ENCODE measurements at places on chromosomes 12 and 14.

DNA sequence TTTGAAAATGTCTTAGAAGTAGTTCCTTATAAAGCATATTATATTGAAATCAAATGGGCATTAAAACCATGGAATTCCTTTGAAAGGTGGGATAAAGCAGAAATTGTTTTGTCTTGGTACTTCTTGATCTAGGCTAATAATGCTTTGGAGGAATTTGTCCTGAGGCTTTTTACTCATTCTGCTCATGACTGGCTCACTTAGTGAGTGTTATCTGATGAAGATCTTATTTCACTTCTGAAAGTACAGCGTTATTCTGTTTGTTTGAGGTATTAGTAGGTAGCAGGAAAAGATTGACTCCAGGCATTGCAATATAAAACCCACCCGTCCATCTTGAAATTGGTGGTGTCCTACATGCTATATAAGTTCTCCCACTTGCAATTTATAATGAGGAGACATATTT, 5.5 kb downstream of the C12orf71 start:
- no peak overlapping the region for H3K4me3 ChIP-seq

DNA sequence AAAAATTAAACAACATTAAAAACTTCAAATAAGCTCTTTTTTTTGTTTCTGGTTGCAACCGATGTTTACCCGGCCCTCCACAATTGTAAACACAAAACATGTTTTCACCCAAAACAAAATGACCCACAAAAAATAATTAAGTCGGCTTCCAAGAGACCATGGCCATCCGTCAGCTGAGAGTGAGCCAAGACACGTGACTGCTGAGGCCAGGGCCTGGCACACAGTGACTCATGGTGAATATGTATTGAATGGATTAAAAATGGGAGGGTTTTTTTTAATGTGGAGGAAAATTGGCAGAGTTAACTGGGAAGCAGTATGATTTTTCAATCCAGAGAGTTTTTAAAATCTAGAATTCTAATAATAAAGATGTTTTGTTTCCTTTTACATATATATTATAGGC, 13.8 kb upstream of the CPNE8 start:
- H3K36me3 ChIP-seq = no peaks in the 10 kb centered on the region
- H3K4me3 ChIP-seq = no peak overlapping the region
- H3K27ac ChIP-seq = no peak overlapping the region
- no peaks in the 10 kb centered on the region for H3K27me3 ChIP-seq

DNA sequence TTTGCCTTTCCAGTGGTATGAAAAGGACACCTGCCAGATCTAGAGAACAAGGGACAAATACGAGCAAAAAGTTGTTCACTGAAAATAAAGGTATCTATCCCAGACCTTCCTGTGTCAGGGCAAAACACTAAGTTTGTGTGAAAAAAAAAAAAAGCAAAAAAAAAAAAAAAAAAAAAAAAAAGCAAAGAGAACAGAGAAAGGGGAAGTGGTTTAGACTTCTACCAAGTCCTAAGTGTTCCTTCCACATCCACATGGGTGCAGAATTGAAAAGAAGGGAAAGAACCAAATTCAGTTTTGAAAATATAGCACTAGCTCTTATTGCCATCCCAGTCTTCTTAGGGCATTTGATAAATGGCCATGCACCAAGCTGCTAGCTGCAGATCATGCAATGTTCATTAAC, 41.7 kb downstream of the ZCRB1 start:
- DNase-seq = no peak
- no peak overlapping the region for H3K27ac ChIP-seq
- H3K27me3 ChIP-seq = no peaks in the 10 kb centered on the region
- no peak overlapping the region for H3K4me3 ChIP-seq

DNA sequence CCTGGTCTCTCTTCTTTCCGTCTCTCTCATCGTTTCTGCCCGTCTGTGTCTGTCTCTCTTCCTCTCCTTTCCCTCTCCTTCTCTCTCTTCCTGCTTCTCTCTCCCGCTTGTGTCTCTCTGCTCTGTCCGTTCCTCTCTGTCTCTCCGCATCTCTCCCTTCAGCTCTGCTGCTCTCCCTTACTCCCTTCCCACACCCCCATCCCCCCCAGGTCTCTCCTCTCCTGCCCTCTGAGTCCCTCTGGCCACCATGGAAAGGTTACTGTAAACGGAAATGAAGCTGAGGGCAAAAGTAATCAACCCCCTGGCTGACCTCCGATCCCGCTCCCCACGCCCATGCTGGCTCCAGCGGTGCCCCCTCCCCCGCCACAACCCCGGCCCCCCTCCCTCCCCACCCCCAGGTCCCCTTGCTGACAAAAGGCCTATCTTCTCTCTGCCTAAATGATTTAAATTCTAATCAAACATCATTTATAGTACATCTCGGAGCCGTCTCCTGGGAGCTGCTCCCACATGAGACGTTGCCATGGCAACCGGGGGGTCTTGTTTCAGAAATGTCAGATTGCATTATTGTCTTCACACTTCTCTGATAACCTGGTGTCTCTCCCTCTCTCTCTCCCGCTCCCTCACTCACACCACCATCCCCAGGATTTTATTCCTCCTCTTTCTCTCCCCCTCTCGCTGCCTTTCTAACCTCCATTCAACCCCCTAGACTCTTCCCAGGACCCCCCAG, 203.8 kb downstream of the RBM19 start:
- H3K27ac ChIP-seq = no peak overlapping the region
- H3K4me1 ChIP-seq = no peaks in the 10 kb centered on the region
- no peaks in the 10 kb centered on the region for H3K36me3 ChIP-seq
- DNase-seq = no peak
- H3K27me3 ChIP-seq = no peaks in the 10 kb centered on the region

- no peaks in the 10 kb centered on the region for H3K27me3 ChIP-seq
- H3K4me1 ChIP-seq = no peaks in the 10 kb centered on the region
- no peak overlapping the region for H3K4me3 ChIP-seq
- no peak for DNase-seq
Measured at GRCh38 chr14:52279408-52279807, 11.9 kb downstream of the PTGDR start.

- H3K36me3 ChIP-seq = no peaks in the 10 kb centered on the region
- H3K4me1 ChIP-seq = peaks cover 19% of the 10 kb centered on the region
- peak overlapping the region; percentile 76 for H3K27ac ChIP-seq
- H3K27me3 ChIP-seq = no peaks in the 10 kb centered on the region
- DNase-seq = peak; percentile 84
Measured at GRCh38 chr14:24130717-24131548, 474 bp downstream of the FITM1 start.

Data from pancreas (tissue), 10 donors.